Astrocyte (in vitro differentiated cells and primary cell): ENCODE measurements at places on chromosomes 3 and 15.
A peak's percentile ranks its signal among the peaks of the same experiment; 100 is the strongest.

DNA sequence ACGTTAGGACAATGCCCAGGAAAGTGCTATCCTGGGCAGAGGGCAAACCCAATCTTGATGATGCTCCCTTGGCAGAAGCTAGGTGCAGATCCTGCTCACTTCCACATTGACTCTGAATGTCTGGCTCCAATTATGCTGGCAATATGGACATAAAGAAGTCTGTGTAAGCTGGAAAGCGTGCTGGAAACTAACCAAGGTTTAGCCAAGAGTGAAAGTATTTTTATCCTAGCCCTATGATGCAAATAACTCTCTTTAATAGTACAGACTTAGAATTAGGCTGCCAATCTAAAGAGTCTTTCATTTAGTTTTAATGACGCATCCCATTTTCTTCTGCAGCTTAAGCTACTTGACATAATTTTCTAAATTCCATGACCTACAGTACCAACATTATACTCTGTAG, 571.8 kb downstream of the TUSC7 start:
- no peaks in the 10 kb centered on the region for H3K4me1 ChIP-seq
- H3K27me3 ChIP-seq = no peaks in the 10 kb centered on the region
- DNase-seq = no peak
- no peaks in the 10 kb centered on the region for H3K36me3 ChIP-seq
- no peak overlapping the region for H3K27ac ChIP-seq

DNA sequence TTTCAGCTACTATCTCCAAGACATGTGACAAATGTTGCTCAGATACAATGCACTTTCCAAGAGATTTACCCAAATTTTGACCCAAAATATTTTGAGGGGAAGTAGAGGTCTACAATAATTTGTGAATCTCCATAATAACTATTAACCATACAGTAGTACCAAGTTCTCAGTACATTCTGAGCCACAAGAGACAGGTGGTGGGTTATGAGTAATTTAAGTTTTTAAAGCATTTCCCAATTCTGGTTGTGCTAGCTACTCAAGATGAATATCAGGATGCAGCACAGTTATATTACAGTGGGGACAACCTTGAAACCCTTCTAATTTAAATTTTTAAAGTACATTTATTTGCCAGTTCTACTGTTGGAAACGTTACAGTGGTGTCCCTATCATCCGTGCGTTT, 92.2 kb upstream of the MITF start:
- H3K27me3 ChIP-seq = no peaks in the 10 kb centered on the region
- peaks cover 12% of the 10 kb centered on the region for H3K4me1 ChIP-seq
- no peaks in the 10 kb centered on the region for H3K36me3 ChIP-seq
- H3K27ac ChIP-seq = no peak overlapping the region

DNA sequence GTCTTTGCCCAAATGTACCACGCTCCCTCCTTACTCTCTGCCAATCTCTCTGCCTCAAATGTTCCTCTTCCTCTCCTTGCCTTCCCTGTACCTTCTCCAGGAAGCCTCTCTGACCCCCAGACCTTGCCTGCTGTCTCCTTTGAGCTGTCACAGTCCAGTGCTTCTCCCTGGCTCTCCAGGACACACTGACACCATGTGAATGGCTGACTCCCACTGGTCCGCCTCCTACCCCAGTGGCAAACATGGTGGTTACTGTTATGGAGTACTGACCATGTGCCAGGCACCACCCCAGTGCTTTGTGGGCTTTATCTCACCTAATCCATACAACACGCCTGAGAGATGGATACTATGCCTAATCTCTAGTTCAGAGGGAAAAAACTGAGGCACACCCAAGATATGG, 141.9 kb downstream of the TPRA1 start:
- no peak overlapping the region for H3K27ac ChIP-seq
- DNase-seq = no peak
- H3K4me1 ChIP-seq = no peaks in the 10 kb centered on the region
- peaks cover 12% of the 10 kb centered on the region for H3K27me3 ChIP-seq

- no peak for DNase-seq
- H3K36me3 ChIP-seq = peaks cover 12% of the 10 kb centered on the region
- peaks cover 60% of the 10 kb centered on the region for H3K4me1 ChIP-seq
- H3K27me3 ChIP-seq = no peaks in the 10 kb centered on the region
- no peak overlapping the region for H3K27ac ChIP-seq
Observed at GRCh38 chr3:119301662-119302061, 7.5 kb downstream of the ARHGAP31 start.

DNA sequence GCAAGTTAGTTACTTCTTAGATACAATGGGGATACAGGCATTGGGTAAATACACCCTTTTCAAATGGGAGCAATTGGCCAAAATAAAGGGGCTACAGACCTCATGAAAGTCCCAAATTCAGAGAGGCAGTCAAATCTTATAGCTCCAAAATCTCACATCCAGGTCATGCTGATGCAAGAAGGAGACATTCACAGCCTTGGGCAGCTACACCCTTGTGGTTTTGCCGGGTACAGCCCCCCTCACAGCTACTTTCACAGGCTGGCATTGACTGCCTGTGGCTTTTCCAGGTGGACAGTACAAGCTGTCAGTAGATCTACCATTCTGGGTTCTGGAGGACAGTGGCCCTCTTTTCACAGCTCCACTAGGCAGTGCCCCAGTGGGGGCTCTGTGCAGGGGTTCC, 17.5 kb upstream of the PLSCR1 start:
- no peak overlapping the region for H3K27ac ChIP-seq
- H3K4me3 ChIP-seq = no peak overlapping the region
- no peaks in the 10 kb centered on the region for H3K36me3 ChIP-seq

GRCh38 chr15:40746916-40747418, 8.1 kb downstream of the RMDN3 start:
- peaks cover 10% of the 10 kb centered on the region for H3K4me1 ChIP-seq
- no peak for DNase-seq
- no peak overlapping the region for H3K27ac ChIP-seq
- peaks cover 19% of the 10 kb centered on the region for H3K36me3 ChIP-seq
- H3K27me3 ChIP-seq = no peaks in the 10 kb centered on the region

- DNase-seq = no peak
- no peak overlapping the region for H3K4me3 ChIP-seq
- no peak overlapping the region for H3K27ac ChIP-seq
- no peaks in the 10 kb centered on the region for H3K4me1 ChIP-seq
- H3K36me3 ChIP-seq = no peaks in the 10 kb centered on the region
Observed at GRCh38 chr3:129520960-129521359, 7.5 kb upstream of the RHO start.

DNA sequence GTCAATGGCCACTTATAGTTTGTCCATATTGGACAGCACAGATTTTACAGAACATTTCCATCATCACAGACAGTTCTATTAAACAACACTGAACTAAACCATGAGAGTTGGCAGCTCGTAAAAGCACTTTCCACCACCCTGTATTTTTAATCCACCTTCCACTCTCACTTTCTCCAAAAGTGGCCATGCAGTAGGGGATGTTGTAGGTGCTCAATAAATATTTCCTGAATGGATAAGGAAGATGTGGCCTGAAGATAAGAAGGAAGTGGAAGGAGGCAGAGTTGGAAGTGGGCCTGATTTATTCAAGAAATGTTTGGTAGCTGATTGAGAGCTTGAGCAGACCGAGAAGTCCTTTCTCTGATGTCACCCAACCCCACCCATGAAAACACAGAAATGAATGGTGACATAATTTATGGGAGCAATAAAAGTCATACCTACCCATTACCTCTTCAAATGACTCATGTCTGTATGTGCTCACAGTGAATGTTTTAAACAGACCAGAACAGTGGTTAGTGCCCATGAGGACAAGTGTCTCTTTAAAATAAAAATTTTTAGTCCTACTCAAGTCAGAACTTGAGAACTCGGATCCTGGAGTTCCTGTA, 39.6 kb upstream of the CTNNB1 start:
- no peaks in the 10 kb centered on the region for H3K36me3 ChIP-seq
- no peaks in the 10 kb centered on the region for H3K4me1 ChIP-seq
- no peak overlapping the region for H3K4me3 ChIP-seq

GRCh38 chr3:185319801-185320200, 43.1 kb upstream of the MAP3K13 start:
- H3K4me1 ChIP-seq = peaks cover 5% of the 10 kb centered on the region
- H3K4me3 ChIP-seq = no peak overlapping the region
- DNase-seq = no peak
- H3K27me3 ChIP-seq = no peaks in the 10 kb centered on the region

DNA sequence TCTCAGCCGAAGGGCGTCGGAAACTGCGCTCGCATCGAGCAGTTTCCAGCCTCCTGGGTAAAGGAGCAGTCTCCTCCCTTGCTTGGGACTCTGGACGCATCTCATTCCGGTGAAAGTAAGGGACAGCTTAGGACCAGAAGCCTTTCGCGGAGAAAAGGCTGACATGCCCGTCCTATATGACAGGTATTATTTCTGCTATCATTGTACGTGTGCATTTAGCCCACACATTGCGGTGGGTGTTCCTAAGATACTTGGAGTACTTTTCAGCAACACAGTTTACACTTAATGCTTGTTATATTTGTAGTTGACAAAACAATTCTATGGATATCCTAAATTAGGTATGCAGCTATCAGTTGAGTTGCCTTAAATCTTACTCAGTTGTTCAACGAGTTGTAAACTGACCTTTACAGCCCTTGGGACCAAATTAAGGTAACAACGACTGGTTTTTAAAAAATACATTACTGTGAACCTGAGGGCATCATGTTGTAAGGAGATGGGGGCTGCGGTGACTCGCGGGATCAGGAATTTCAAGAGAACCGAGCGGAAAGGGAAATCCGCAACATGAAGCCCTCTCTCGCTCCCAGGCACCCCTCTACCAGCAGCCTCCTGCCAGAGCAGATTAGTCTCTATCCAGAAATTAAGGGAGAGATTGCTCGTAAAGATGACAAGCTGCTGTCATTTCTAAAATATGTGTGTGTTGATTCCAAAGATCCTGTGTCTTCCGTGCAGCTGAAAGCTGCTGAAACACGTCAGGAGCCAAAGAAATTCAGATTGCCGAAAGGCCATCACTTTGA, 632 bp upstream of the COPS2 start:
- no peaks in the 10 kb centered on the region for H3K36me3 ChIP-seq
- peak; percentile 32 for DNase-seq
- H3K4me1 ChIP-seq = peaks cover 6% of the 10 kb centered on the region
- no peaks in the 10 kb centered on the region for H3K27me3 ChIP-seq

- no peaks in the 10 kb centered on the region for H3K27me3 ChIP-seq
- DNase-seq = peak; percentile 81
- no peaks in the 10 kb centered on the region for H3K36me3 ChIP-seq
- peaks cover 29% of the 10 kb centered on the region for H3K4me1 ChIP-seq
Observed at GRCh38 chr3:129230311-129231019, 18.9 kb upstream of the COPG1 start.

DNA sequence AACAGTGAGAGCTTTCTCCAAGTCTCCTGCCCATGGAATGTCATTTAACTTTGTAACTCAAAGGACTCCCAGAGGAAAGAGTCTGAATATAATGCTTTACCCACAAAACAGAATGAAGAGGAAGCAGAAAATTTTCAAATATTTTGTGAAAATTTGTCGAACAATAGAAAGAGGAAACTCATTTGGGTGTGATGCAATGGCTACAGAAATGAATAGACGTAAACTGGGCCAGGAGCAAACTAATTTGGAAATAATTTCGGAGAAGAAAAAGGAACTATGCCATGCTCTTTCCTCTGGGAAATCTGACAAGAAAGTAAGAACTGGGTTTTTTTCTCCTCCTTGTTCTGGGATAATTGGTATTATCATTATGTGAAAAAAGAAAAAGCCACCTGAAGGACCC, 11.2 kb upstream of the SUMF1 start:
- no peaks in the 10 kb centered on the region for H3K36me3 ChIP-seq
- H3K27ac ChIP-seq = no peak overlapping the region
- DNase-seq = no peak
- H3K27me3 ChIP-seq = peaks cover 28% of the 10 kb centered on the region
- H3K4me1 ChIP-seq = peaks cover 9% of the 10 kb centered on the region
- H3K4me3 ChIP-seq = no peak overlapping the region

DNA sequence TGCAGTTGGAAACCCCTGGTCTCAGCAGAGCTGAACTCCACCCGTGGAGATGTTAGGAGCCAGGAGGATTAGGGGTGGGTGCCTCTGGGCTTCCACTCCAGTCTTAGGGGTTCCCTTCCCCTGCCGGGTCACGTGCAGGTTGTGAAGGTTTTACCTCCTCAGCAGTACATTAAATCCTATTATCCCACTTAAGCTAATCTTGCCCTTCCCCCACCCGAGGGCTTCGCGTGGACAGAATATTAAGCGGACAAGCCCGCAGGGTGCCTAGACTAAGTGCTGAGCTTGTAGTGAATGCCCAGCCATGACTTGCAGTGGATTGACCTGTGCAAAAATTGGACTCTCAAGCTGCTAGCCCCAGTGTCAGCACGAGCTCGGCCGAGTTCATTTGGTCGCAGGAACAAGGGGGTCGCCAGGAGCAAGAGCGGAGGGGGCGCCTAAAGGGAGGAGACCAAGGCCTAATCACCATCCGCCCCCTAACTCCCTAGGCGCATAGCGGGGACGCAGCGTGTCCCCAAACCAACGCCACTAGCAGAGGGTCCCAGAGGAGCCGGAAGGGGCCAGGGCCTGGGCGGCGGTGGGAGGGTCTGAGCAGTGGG, 498 bp upstream of the SEMA4B start:
- peak overlapping the region; percentile 85 for H3K4me3 ChIP-seq
- DNase-seq = no peak
- H3K4me1 ChIP-seq = peaks cover 16% of the 10 kb centered on the region
- no peaks in the 10 kb centered on the region for H3K36me3 ChIP-seq
- H3K27me3 ChIP-seq = no peaks in the 10 kb centered on the region
- no peak overlapping the region for H3K27ac ChIP-seq

DNA sequence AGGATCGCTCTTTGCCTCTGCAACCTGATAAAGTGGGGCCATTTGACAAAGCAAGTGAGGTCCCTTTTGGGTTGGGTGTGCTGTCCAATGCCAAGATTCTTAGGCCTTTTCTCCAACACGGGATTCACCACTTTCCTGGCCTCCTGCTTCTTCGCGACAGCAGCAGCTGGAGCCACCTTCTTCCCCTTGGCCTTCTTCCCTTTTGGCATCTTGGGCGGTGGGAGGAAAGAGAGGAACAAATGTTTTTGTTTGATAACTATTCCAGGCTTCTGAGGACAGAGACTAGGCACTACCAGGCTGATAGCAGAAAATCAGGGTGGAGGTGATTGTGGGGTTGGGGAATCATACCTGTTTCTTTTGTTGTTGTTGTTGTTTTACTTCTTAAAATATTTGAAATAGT, 30.0 kb upstream of the FAM81A start:
- no peaks in the 10 kb centered on the region for H3K4me1 ChIP-seq
- no peak for DNase-seq
- H3K4me3 ChIP-seq = no peak overlapping the region
- H3K27ac ChIP-seq = no peak overlapping the region

- peaks cover 51% of the 10 kb centered on the region for H3K4me1 ChIP-seq
- H3K27me3 ChIP-seq = no peaks in the 10 kb centered on the region
- no peaks in the 10 kb centered on the region for H3K36me3 ChIP-seq
- no peak for DNase-seq
- H3K4me3 ChIP-seq = no peak overlapping the region
- peak overlapping the region; percentile 36 for H3K27ac ChIP-seq
Observed at GRCh38 chr3:127751163-127751621, 71.1 kb downstream of the MGLL start.
